ENCODE measurements at places on chromosomes 7 and 10. TPM values are rescaled to one million over a fixed set of nuclear protein-coding genes. Genes with fewer than 3 reads are reported as not detected.

Gene MSMB
- total RNA-seq: not detected

Gene CABCOCO1
- not detected for total RNA-seq

Gene CCL24
- 2.7 TPM for total RNA-seq

Gene FAM237B
- total RNA-seq: not detected

Gene PRF1
- total RNA-seq: 2.5 TPM

Gene FKBP9
- total RNA-seq: 131 TPM

Gene GNAT3
- not detected for total RNA-seq

Gene WNT8B
- not detected for total RNA-seq

Gene CDHR1
- 398 TPM for total RNA-seq

Gene WAC
- 106 TPM for total RNA-seq

Gene PRSS58
- total RNA-seq: not detected

Gene ANKRD61
- total RNA-seq: not detected

Gene OPN4
- not detected for total RNA-seq

Gene MET
- 26.9 TPM for total RNA-seq

Gene SEMA3E
- 2.0 TPM for total RNA-seq

Gene ZSWIM8
- total RNA-seq: 108 TPM

Gene TYW1B
- 1.4 TPM for total RNA-seq

Gene FRMPD2
- not detected for total RNA-seq

Gene DEPP1
- total RNA-seq: 42.2 TPM

Gene FOXP2
- 22.7 TPM for total RNA-seq

Gene A1CF
- not detected for total RNA-seq

Gene AASS
- 20.6 TPM for total RNA-seq

Gene BICC1
- total RNA-seq: 3.4 TPM

Gene SUN3
- not detected for total RNA-seq

Gene DNAJC30
- total RNA-seq: 4.9 TPM

Gene NPM3
- total RNA-seq: 30.7 TPM

Gene GPNMB
- 523 TPM for total RNA-seq

Gene GDF2
- not detected for total RNA-seq

Gene EIF4H
- 201 TPM for total RNA-seq

Gene C7orf57
- not detected for total RNA-seq

Gene TMEM236
- total RNA-seq: 0.39 TPM

Gene CCDC172
- total RNA-seq: not detected

Gene SFRP5
- 1.0 TPM for total RNA-seq

Gene NXPH1
- not detected for total RNA-seq

Gene PLEKHS1
- total RNA-seq: 0.38 TPM

Gene AZGP1
- 630 TPM for total RNA-seq

Gene LRRC61
- 29.0 TPM for total RNA-seq

Gene TMEM184A
- total RNA-seq: 55.0 TPM

Gene NPC1L1
- total RNA-seq: not detected

Gene TMEM196
- not detected for total RNA-seq

Gene RBM28
- 19.9 TPM for total RNA-seq

Gene ZNF316
- 31.1 TPM for total RNA-seq

Gene ADIRF
- total RNA-seq: 82.4 TPM

Gene MRLN
- not detected for total RNA-seq

Gene TUBB8
- not detected for total RNA-seq

Gene TFPI2
- not detected for total RNA-seq

Gene TMEM213
- 11.4 TPM for total RNA-seq

Gene AKR1C3
- 13.4 TPM for total RNA-seq

Gene TRIM50
- not detected for total RNA-seq

Gene ZPBP
- not detected for total RNA-seq

Gene CARD11
- 0.29 TPM for total RNA-seq

Gene SPRN
- total RNA-seq: 0.23 TPM
